ENCODE measurements at places on chromosomes 6 and 20.

DNA sequence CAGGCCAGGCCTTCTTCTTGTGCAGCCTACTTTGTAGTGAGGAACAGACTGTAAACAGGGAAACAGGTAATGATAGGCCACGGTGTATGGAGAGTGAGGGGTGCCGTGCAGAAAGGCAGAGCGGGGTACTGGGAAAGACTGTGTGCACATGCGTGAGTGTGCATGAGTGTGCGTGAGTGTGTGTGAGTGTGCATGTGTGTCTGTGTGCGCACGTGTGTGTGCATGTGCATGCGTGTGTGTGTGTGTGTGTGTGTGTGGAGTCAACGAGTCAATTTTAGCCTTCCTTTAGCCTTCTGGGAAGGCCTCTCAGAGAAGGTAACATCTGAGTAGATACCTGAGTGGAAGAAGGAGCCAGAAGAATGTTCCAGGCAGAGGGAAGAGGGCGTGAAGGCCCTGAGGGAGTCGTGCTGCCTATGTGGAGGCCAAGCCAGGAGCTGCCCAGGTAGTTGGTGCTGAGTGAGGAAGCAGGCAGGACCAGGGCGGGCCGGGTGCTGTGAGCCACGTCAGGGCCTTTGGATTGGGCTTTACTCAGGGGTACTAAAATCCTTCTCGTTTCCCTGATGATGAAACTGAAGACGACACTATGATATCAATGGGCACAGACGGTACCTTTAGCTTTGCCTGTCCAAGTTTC, 6.3 kb downstream of the APCDD1L start:
- H3K27ac ChIP-seq = no peak overlapping the region
- no peaks in the 10 kb centered on the region for H3K27me3 ChIP-seq
- no peak for DNase-seq
- no peaks in the 10 kb centered on the region for H3K36me3 ChIP-seq

DNA sequence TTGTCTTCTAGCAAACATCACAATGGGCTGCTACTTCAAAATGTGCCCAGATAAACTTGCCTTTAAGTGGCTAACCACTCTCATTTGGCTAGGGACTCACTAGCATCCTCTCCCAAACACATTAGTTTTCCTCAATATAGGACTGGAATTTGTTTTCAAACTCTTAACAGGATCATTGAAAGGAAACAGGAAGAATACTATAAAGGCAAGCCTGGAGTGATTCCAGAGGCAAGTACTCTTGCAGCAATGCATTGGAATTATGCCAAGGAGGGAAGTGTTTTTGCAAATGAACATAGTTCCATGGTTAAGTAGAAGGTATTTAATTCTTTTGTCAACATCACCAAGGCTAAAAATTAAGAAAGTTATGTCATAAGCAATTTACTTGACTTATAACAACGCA, 12.2 kb downstream of the EPHA7 start:
- no peak overlapping the region for H3K4me3 ChIP-seq
- no peaks in the 10 kb centered on the region for H3K4me1 ChIP-seq
- no peaks in the 10 kb centered on the region for H3K27me3 ChIP-seq
- no peak overlapping the region for H3K27ac ChIP-seq
- no peaks in the 10 kb centered on the region for H3K36me3 ChIP-seq

DNA sequence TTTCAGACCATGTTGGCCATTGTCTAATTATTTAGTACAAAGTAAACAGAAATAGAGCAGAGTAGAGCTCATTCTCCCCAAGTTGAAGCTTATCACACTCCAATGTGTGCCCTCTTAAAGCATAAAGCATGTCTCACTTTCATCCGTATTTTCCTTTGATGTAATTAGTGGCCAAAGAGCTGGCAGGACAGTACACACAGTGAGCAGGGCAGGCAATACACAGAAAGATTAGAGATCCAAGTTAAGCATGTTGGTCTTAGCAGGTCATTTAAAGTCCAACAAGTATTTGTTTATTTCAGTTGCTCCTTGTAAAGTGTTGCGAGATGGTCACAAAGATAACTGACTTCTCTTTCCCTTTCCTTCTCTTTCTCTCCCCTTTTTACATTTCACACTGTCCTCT, 47.2 kb downstream of the RFX6 start:
- no peak for DNase-seq
- H3K4me1 ChIP-seq = no peaks in the 10 kb centered on the region

- H3K36me3 ChIP-seq = no peaks in the 10 kb centered on the region
- no peak overlapping the region for H3K4me3 ChIP-seq
- DNase-seq = peak; percentile 88
- peaks cover 20% of the 10 kb centered on the region for H3K4me1 ChIP-seq
- H3K27me3 ChIP-seq = no peaks in the 10 kb centered on the region
These were observed 111.2 kb downstream of the SCML4 start for GRCh38 chr6:107712665-107713551.

DNA sequence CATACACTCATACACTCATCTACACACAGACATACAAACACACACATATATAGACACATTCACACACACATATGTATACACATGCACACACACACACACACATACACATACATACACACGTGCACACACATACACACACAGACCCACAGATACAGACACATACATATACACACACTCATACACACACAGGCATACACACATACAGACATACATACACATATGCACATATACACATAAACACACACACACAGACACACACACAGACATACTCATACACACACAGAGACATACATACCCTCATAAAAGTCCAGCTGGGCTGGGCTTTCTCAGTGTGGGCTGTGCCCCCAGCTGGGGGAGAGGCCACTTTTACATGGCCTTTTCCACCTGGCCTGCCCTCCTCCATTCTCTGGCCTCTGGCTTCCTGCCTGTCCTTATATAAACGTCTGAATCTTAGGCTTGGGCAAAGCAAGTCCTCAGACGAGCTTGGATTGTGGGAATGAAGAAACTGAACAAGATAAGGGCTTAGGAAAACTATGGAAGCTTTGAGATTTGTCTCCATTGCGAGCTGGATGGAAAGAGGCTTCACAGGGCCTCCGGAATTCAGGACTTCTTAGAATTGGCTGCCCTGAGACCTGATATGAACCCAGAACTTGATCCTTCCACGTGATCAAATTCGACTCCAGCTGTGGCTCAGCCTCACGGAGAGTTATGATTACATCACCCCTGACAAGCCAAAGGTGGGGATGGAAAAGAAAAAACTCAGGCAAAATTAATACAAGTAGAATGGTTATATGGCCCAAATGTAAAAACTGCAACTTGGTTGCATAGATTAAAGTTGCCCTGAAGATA, 22.5 kb upstream of the CST3 start:
- no peak overlapping the region for H3K4me3 ChIP-seq
- peak overlapping the region; percentile 38 for H3K27ac ChIP-seq
- H3K27me3 ChIP-seq = no peaks in the 10 kb centered on the region
- peak; percentile 49 for DNase-seq

- peak overlapping the region; percentile 90 for H3K4me3 ChIP-seq
- H3K4me1 ChIP-seq = peaks cover 36% of the 10 kb centered on the region
- H3K27ac ChIP-seq = peak overlapping the region; percentile 86
- DNase-seq = no peak
- no peaks in the 10 kb centered on the region for H3K27me3 ChIP-seq
These were observed 33.5 kb upstream of the SYNCRIP start for GRCh38 chr6:85676086-85676729.

- no peak overlapping the region for H3K27ac ChIP-seq
- H3K4me1 ChIP-seq = peaks cover 38% of the 10 kb centered on the region
- no peak for DNase-seq
- H3K4me3 ChIP-seq = no peak overlapping the region
- no peaks in the 10 kb centered on the region for H3K36me3 ChIP-seq
These were observed 77.4 kb upstream of the CD93 start for GRCh38 chr20:23163562-23163961.

DNA sequence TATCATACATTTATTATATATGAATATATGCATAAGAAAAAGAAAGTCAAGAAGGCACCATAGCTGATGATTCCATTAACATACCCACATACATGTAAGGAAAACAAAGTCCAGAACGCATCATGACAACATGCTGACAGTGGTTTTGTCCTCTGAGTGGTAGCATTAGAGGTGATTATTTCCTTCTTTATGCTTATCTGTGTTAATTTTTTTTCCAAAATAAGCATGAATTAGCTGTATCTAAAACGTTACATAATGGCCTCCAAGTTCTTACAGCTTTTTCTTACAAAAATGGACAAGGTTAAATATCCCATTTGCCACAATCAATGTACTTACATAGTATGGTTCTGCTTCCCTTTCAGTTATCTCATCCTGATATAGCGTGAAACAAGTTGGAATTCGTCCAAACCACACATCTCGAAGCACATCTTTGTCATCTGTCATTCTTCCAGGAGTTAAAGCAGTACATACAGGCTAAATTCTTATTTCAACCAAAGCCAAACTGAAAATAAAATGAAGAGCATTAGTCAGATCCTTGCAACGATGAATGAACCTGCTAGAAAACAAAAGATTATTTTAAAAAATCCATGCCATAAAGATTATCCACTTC, 9.7 kb downstream of the ATG5 start:
- DNase-seq = no peak
- no peaks in the 10 kb centered on the region for H3K36me3 ChIP-seq

DNA sequence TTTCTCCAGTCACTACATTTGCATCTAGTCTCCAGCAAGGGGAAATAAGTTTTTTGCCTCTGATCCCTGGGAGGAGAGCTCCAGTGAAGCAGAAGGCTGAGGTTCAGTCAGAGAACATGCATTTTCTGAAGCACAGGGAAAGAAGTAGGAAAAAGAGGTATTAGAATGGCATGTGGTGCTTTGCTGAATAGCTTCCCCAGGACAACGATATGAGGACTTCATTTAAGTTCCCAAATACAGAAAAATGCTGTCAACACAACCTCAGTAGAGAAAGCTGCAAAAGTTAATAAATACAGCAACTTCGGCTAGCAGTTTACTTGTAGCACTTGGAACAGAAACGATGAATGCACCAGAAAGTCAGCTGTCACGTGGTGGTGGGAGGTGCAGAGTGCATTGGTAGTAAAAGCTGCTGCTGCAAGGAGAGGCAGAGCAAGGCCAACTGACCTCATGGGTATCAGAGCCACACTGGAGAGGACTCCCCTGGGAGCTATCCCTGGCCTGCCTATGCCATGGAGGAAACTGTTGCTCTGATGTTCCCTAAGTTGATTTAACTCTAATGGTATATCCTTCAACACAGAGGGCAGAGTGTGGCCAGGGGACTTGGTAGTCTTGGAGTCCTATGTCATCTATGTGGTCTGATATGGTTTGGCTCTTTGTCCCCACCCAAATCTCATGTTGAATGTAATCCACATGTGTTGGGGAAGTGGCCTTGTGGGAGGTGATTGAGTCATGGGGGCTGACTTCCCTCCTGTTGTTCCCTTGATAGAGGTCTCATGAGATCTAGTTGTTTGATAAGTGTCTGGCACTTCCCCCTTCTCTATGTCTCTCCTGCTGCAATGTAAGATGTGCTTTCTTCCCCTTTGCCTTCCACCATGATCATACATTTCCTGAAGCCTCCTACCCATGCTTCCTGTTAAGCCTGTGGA, 85.9 kb downstream of the ADTRP start:
- H3K4me1 ChIP-seq = no peaks in the 10 kb centered on the region
- H3K27me3 ChIP-seq = no peaks in the 10 kb centered on the region
- no peaks in the 10 kb centered on the region for H3K36me3 ChIP-seq
- no peak for DNase-seq
- H3K27ac ChIP-seq = no peak overlapping the region

GRCh38 chr6:14506656-14507246, 389.2 kb downstream of the CD83 start:
- H3K27ac ChIP-seq = no peak overlapping the region
- no peak for DNase-seq
- H3K27me3 ChIP-seq = no peaks in the 10 kb centered on the region

DNA sequence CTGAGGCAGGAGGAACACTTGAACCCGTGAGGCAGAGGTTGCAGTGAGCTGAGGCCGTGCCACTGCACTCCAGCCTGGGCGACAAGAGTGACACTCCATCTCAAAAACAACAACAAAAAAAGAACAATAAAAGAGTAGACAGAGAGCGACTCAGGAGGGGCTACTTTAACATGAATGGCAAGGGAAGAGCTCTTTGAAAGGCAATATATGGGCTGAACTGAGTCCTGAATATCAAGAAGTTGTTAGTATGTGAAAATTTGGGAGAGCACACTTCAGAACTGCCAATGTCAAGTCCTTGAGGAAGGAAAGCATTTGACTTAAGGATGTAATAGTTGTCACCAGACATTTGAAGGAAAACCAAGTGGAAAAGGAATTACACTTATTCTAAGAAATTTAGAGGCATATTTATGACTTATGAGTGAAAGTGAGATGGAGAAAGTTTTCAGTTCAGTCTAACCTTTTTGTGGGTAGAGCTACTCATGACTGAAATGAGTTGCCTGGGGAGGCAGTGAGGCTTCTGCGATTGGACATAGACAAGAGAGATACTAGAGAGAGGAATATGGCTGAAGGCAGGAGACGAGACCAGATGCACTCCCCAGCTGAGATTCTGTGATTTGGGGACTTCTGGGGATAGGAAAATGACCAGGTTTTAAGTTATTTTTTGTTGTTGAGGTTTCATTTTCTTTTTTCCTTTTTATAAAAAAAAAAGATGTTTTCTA, 48.6 kb upstream of the SLC16A10 start:
- no peaks in the 10 kb centered on the region for H3K36me3 ChIP-seq
- no peaks in the 10 kb centered on the region for H3K27me3 ChIP-seq
- no peaks in the 10 kb centered on the region for H3K4me1 ChIP-seq
- DNase-seq = no peak

GRCh38 chr6:7684076-7684475, 41.8 kb upstream of the BMP6 start:
- no peak overlapping the region for H3K27ac ChIP-seq
- H3K36me3 ChIP-seq = no peaks in the 10 kb centered on the region
- no peak overlapping the region for H3K4me3 ChIP-seq

GRCh38 chr6:42104095-42104803, 38.2 kb downstream of the C6orf132 start:
- H3K27ac ChIP-seq = peak overlapping the region; percentile 66
- peaks cover 58% of the 10 kb centered on the region for H3K4me1 ChIP-seq
- DNase-seq = no peak
- no peaks in the 10 kb centered on the region for H3K27me3 ChIP-seq

DNA sequence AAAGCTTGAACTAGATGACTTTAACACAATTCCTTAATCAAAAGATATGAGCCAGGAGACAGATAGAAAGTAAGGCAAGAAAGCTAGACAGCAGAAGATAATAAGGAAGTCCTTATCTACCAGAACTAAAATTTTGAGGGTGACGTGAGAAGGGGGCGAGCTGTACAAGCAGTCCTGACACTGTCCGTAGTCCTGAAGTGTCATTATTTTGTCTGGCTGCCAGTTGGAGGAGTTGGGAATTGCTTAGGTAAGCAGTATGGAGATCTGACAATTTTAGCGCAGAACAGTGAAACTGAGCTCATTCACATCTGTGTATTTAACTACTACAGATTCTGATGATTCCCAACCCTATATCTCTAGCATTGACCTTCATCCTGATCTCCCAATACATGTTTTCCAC, 25.8 kb upstream of the CEP85L start:
- no peaks in the 10 kb centered on the region for H3K4me1 ChIP-seq
- DNase-seq = no peak
- H3K36me3 ChIP-seq = no peaks in the 10 kb centered on the region
- H3K4me3 ChIP-seq = no peak overlapping the region
- no peaks in the 10 kb centered on the region for H3K27me3 ChIP-seq
- H3K27ac ChIP-seq = no peak overlapping the region
